ENCODE measurements at places on chromosomes 2 and 18.
A peak's percentile ranks its signal among the peaks of the same experiment; 100 is the strongest.

DNA sequence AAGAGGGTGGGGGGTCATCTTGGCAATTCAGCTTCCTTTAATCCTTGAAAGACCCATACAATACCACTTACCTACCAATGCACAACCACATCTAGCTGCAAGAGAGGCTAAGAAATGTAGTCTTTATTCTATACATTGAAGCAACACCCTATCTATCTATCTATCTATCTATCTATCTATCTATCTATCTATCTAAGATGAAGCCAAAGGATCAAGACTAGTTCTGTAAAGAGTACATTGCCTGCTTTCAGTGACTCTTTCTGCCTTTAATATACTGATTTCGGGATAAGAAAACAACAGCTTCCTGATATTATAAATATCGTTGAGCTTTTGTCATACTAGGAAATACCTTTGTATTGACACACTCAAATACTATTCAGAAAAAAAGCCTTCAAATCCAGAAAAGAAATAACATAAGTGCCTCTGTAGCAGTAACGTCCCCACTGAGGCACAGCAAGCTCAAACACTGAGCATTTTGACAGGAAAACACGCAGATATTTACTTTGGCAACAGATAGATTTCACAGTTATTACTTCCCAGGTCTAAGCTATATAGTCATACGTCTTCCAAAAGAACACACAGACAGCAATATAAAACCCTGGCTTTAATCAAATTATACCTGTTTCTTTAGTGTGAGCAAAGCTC lies 139.4 kb upstream of the SERTAD2 start:
- no peak for DNase-seq

DNA sequence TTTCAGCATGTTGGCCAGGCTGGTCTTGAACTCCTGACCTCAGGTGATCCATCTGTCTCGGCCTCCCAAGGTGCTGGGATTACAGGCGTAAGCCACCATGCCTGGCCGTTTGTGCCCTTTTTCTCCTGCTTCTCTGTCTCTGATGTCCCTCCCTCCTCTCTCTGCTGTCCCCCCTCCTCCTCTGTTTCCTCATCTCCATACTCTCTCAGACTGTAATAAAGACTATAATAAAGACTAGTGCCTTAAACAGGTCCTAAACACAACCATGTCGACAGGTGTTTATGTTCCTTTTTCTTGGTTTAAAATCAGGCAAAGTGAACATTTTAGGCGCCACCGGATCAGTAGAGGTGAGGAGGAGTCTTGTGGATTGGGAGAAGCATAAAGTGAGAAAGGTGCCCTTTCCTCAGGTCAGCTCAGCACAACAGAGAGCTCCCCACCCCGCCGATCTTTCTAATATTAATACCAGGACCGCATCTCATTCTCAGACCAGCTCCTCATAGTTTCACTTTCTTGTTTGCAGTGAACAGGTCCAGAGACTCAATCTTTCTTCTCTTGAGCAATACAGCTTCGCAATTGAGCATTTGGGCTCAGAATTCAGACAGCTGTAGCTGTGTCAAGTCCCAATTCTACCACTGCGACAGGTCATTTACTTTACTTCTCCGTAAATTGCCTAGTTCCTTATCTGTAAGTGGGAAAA lies 23.7 kb downstream of the TIMM21 start:
- no peak for DNase-seq

GRCh38 chr2:42252464-42252863 lies 83.3 kb downstream of the EML4 start:
- DNase-seq, result no peak

- DNase-seq, result no peak
These were observed 203.0 kb upstream of the RASGRP3 start for GRCh38 chr2:33273479-33273878.

GRCh38 chr2:67130531-67131256 lies 266.4 kb upstream of the ETAA1 start:
- no peak for DNase-seq

DNA sequence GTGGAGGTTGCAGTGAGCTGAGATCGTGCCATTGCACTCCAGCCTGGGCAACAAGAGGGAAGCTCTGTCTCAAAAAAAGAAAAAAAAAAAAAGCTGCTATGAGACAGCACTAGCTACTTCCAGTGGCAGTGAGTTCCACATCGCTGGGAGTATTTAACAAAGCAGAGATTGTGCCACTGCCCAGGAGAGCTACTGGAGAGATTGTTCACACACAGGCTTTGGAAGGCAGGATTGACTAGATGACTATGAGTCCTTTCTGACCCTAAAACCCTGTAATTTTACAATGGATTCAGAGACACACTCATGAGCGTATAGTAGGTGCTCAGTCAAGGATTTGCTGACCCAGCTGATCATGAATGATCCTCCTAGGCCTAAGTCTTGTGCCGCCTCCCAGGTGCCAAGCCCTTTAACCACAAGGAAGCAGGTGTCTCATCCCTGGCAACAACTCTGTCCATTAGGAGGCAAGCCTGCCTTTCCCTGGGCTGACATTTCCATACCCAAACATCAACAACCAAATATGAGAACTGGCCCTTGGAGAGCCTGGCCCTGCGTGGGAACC lies 45.0 kb upstream of the ODC1 start:
- no peak for DNase-seq

DNA sequence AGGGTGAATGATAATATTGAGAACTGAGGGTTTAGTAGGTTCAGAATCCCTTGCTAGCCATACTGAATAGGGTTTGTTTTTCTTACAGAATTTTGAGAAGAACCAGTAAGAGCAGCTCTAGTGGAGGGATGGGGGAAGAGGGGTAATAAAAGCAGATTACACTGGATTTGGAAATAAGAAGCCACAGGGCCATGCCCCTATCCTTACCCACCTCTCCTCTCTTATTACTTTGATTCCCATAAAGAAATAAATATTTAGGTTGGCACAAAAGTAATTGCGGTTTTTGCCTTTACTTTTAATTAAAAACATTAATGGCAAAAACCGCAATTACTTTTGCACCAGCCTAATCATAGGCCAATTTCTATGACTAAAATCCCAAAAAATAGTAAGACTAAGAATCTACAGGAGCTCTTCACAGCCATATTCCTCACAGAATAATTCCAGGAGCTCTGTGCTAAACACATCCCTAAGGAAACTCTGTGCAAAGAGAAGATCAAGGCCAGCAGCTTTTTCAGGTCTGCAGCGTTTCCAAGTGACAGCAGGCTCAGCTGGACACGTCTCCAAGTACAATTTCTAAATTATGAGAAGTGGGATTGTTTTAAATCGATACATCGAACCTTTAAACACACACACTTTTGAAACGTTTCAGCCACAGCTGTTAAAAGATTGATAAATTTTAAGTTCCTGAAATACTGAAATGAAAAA lies 58.4 kb upstream of the RTN4 start:
- DNase-seq, result no peak

- DNase-seq, result no peak
These were observed 305.4 kb downstream of the LPIN1 start for GRCh38 chr2:12051831-12052230.

DNA sequence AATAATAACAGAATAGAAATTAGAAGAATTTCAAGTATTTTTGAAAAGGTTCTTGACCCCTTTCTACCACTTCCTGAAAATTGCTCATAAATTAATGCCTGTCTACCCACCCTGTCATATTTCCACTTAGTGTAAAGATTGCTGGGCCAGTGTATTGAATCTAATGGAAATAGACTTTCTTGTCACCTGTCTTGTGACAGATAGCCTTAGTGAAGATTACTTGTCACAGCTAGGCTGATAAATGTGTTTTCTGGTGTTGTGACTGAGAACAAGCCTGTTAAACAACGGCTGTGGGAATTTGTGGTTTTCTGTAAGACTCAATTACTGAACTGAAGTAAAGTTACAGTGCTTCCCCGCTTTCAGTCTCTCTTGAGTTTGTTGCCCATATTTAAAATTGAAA lies 37.0 kb downstream of the PIK3C3 start:
- DNase-seq, result no peak

GRCh38 chr2:33307659-33308270 lies 168.7 kb upstream of the RASGRP3 start:
- no peak for DNase-seq

GRCh38 chr2:13818002-13818401 lies 814.5 kb upstream of the LRATD1 start:
- DNase-seq, result no peak

GRCh38 chr2:100222844-100223243 lies 80.5 kb upstream of the AFF3 start:
- DNase-seq, result no peak

GRCh38 chr2:118852605-118853128 lies 5.2 kb upstream of the EN1 start:
- no peak for DNase-seq

DNA sequence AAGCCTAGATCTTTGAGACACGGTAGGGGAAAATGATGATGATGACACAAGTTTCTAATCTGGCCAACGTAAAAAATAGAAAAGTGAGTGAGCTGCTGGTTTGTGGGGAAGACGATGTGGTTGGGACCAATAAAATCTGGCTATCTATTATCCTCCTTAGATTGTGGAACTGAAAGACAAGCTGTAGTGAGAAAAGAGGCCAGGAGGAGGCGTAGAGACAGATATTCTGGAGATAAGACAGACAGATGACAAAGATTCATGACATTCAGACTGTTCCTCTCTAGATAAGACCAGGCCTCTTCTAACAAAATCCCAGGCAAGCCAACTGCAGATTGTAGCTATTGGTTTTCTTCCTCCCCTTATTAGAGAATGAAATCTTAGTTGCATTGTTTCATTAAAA lies 376.3 kb upstream of the UBE2E3 start:
- no peak for DNase-seq

DNA sequence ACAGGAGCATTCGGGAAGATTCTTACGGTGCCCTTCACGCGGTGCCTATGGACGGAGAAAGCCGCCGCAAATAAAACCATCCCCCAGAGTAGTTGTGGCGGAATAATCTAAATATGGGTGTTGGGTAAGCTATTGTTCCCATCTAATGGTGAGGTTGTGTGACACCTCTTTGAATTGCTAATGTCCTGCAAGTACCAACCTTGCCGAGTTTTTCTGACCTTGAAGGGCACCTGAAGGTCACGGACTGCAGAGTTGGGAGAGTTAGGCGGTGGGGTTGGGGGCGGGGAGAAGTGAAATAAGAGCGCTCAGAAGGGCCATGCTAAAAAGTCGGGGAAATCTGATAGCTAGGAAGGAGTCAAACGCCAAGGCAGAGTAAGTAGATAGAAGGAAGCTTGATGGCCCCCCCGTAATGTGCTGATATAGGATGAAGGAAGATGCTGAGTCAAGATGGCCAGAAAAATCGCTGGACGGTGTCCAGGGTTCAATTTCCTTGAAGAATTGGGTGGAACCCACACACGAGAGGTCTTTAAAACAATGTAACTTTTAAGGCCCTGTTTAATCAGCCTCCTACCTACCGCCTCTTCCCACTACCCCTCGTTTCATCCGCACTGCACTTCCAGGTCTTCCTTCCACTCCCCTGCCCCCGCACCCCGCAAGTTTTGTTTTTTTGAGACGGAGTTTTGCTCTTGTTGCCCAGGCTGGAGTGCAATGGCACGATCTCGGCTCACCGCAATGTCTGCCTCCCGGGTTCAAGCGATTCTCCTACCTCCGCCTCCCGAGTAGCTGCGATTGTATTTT lies 600 bp downstream of the KATNAL2 start:
- DNase-seq, result peak; percentile 27

DNA sequence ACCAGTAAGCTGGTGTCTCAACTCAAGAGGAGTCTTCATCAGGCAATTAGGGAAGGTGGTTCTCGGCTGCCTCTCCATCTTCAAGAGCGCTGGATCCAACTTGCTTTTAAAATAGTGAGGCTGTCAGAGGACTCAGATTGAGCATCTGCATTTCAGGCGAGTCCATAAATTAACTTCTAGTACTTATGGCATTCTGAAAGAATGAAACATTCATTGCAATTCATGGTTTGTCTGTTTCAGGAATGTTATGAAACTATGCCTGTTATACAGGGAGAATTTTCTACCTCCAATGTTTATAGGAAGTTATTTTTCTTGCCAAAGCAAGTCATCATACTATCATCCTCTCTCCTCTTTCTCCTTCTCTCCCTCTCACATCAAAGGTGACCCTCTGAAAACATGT lies 883.2 kb downstream of the SLC4A3 start:
- DNase-seq, result peak; percentile 16

GRCh38 chr2:218293715-218294429 lies 1.6 kb upstream of the TMBIM1 start:
- no peak for DNase-seq

DNA sequence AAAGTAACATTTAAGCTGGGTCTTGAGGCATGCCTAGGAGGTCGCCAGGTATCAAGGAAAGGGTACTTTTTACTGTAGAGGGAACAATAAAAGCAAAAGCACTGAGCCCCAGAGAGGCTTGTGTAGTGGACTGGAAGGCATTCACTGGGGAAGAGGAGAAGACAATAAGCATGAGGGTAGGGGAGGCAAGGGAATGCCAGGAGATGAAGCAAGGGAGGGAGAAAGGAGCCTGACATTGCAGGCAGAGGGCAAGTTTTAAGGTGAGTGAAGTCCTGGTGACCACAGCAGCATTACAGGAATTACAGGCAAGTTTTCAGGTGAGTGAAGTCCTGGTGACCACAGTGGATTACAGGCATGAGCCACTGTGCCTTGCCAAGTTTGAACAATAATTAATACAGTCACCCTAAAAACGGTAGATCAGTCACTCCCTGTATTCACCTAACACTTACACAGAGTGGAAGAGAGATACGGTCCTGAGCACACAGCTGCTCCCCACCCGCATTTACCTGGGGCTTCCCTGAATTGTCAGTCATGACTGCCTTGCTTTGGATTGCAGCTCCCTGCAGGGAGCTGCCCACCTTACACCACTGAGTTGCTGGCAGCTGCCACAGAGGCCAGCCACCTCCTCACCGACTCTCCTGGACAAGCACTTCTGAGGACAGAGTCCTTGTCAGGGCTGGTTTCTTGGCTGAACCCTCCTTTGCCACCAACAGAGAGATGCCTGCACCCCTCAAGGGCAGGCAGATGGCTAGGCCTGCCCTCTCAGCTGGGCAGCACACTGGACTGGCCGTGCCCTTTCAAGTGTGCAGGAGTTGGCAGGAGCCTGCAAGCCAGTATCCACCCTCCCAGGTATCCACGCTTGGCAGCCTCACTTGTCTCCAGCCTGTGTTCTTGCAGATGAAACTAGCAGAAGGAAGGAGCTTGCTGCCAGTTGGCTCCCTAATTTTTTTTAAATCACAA lies 153.2 kb upstream of the MSH6 start:
- no peak for DNase-seq

DNA sequence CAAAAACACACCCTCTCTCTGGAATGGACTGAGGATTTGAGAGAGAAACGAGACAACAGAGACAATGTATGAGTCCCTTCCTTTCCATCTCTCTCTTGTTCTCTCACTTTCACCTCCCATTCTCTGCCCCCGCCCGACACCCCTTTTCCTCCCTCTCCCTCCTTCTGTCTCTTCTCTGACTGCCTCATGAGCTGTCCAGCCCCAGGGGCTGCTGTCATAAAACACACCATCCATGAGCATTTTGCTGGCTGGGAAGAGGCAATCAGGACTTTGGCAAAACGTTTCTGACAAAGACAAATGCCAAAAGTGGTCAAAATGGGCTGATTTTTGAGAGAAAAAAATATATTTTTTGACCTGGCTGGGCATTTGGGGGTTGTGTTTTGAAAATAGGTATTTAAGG lies 377.2 kb downstream of the EN1 start:
- no peak for DNase-seq

GRCh38 chr2:27431395-27431794 lies 3.0 kb downstream of the NRBP1 start:
- DNase-seq, result peak; percentile 21

- no peak for DNase-seq
These were observed 150.0 kb upstream of the GALNT5 start for GRCh38 chr2:157107460-157107859.

- DNase-seq, result no peak
These were observed 546 bp downstream of the CHPF start for GRCh38 chr2:219542931-219543595.
